ENCODE measurements at places on chromosomes 12 and 14.

- DNase-seq, result no peak
Measured at GRCh38 chr14:54556535-54556934, 10.4 kb upstream of the SAMD4A start.

DNA sequence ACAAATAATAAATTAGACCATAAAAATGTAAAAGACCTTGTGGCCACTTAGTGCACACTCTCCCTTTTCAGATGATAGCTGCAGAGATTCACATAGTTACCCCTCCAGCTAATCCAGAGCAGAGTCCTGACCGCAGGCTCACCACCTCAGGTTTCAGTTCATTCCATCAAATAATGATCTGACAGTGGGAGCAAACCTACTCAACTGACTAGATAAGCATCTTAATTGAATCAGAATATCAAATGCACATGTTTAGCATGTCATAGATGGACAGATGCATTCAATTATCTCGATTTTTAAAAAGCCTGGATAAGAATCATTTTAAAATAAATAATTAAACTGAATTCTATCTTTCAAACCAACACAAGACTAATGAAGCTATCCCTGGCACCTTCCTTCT lies 242.3 kb upstream of the PDZRN4 start:
- no peak for DNase-seq

DNA sequence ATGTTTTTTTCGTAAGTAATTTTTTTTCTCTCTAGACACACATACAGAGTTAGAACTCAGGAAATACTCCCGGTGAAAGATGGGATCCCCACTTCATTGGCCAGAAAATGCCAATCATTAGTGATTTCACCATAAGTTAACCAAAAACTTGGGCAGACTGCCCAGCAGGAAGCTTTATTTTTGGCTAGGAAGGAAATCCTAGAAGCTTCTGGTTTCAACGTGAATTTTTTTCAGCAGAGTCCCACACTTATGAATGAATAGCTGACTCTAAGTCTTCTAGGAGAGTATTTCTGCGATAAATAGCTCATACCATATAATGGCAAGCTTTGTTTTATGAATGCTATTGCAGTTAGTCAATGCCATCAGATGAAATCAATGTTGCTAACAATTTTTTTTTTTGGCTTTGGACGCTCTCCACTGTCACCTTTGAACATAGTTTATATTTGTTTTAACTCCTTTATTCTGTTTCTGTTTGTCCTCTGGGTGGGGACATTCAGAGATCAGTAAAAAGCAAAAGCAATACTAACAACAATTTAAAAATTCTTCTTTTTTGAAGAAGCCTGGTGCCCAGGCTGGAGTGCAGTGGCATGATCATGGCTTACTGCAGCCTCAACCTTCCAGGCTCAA lies 9.5 kb downstream of the PPP1CC start:
- no peak for DNase-seq

GRCh38 chr12:47777741-47778558 lies 4.9 kb downstream of the SLC48A1 start:
- DNase-seq, result no peak

DNA sequence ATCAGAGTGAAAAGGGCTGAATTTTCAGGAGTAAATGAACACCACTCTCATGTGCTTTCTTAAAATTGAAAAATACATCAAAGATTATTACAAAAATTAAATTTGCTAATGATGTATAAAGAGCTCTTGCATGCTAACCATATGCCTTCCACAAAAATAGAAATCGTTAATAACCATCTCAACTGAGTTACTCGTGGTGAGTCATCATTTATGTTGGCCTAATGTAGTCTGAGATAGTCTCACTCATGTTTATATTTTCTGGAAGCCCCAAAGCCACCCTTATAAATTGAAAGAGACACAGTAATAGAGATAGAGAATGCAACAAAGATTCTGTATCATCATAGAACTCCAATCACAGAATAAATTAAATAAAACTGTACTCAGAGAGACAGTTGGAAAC lies 131.2 kb downstream of the KCNH5 start:
- no peak for DNase-seq

DNA sequence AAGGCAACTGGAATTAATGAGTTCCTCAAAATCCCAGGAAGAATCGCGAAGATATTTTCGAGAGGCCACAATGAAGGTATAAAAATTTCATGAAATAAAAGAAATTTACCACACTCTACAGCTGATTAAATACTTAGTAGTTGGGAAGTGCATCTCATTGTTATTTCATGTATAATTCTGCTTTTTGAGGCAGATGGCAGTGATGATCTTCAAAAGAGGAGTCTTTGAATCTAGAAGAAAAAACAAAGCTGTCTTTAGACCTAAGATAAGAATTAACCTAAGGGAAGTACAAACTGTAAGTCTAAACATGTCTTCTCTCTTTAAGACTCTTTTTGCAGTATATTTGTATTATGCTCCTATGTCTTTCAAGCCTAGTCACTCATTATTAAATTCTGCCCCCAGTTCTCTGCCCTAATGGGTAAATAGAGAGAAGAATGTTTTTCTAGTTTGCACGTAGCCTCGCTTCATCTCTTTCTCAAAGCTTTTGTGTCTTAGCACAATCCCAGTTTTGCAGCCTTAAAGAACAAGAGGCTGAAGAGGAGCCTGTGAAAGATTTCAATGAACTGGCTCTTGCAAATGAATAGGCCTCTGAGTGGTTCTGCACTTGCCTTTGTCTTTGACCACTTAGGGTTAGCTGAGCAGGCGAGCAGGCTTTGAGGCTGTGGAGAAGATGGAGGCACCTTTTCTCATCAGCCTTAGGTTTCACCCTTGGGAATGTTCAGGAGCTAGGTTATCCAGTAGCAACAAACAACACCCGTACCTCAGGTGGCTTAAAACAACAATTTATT lies 32.7 kb downstream of the CFAP54 start:
- DNase-seq, result no peak

DNA sequence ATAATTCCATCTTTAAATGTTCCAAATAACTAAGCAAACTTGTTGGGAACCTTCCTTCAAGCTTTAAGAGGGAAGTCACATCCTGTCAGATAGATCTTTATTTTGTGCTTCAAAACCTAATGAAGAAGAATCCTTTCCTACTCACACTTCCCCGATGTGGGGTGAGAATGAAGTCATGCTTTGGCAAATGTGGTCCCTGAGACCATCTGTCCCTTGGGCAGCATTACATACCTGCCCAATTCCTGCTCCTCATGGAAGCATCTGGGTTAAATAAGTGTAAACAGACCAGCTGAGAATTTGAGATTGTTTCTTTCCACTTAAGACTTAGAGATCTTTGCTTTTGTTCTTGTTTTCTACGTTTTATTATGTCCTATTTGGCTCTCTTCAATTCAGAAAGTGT lies 606.0 kb upstream of the TMEM132C start:
- no peak for DNase-seq

- DNase-seq, result no peak
Measured at GRCh38 chr12:4121506-4122020, 152.0 kb upstream of the CCND2 start.

GRCh38 chr12:6567112-6567670 lies 900 bp downstream of the NOP2 start:
- no peak for DNase-seq

DNA sequence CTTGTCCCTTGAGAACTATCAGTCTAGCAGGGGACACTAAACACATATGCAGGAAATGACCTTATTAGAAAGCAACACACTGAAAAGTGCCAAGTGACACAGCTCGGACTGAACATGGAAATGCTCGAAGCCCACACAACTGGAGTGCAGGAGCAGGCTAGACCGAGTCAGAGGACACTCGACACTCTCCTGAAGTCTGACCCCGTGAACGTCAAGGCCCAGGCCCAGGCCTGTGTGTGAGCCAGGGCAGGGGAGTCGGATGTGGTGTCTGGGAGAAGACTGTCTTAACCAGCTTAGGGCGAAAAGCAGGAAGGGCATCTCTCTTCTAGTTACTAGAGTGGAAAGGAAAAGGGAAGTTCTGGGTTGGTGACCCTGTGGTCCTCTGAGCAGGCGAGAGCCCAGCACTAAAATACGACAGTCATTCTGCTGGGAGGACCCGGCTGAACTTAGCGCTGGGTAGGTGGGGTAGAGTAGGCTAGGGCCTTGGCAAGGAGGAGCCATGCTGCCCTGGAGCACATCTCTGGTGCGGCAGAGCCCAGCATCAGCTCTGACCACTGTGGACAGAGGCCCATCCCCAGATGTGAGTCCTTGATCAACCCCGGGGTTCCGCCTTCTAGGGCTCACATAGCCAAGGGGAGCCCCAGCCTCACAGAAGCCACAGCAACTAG lies 93.0 kb downstream of the NTF3 start:
- no peak for DNase-seq

- no peak for DNase-seq
Measured at GRCh38 chr12:16763901-16764300, 157.9 kb upstream of the LMO3 start.

DNA sequence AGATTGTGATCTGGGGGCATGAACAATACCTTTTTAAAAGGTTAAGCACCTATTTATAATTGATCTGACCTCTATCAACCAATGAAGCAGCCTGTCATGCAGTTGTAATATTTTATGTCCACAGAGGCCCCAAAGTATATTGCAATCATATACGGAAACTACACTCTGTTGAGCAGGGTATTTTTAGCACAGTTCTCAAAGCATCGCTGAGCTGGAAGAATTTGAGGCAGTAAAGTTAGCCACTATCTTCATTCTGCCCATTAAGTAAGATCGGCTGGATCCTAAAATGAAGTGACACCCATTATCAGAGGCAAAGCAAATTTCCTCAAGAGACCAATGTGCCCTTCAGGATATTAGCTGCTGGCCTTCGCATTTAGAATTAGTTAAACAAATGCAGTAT lies 47.7 kb upstream of the GRIP1 start:
- DNase-seq, result no peak

GRCh38 chr14:102898776-102899515 lies 23.5 kb upstream of the AMN start:
- no peak for DNase-seq

- no peak for DNase-seq
Measured at GRCh38 chr12:110270125-110270962, 10.7 kb upstream of the ATP2A2 start.

DNA sequence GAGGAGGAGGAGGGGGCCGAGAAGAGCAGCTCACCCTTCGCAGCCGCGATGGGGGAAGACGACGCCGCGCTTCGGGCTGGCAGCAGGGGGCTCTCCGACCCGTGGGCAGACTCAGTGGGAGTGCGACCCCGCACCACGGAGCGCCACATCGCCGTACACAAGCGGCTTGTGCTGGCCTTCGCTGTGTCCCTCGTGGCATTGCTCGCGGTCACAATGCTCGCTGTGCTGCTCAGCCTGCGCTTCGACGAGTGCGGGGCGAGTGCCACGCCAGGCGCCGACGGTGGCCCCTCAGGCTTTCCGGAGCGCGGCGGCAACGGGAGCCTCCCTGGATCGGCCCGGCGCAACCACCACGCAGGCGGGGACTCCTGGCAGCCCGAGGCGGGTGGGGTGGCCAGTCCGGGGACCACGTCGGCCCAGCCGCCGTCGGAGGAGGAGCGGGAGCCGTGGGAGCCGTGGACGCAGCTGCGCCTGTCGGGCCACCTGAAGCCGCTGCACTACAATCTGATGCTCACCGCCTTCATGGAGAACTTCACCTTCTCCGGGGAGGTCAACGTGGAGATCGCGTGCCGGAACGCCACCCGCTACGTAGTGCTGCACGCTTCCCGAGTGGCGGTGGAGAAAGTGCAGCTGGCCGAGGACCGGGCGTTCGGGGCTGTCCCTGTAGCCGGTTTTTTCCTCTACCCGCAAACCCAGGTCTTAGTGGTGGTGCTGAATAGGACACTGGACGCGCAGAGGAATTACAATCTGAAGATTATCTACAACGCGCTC lies 745 bp downstream of the TRHDE start:
- DNase-seq, result no peak

DNA sequence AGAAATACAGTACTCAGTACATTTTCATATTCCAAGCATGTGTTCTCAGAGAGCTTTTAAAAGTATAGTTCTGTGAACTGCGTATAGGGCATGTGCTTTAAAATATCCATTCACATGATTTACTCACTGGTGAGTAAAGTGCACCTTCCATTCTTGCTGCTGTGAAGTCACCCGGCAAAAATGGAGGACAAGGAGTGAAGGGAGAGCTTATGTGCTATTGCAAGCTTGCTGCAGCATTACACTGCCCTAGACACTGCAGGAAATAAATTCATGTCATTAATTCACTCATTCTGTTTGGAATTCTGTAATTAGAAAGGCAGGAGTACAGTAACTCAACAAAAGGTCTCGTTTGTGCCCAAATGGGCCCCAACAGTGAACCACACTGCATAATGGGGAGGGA lies 347.8 kb downstream of the PRKD1 start:
- no peak for DNase-seq

DNA sequence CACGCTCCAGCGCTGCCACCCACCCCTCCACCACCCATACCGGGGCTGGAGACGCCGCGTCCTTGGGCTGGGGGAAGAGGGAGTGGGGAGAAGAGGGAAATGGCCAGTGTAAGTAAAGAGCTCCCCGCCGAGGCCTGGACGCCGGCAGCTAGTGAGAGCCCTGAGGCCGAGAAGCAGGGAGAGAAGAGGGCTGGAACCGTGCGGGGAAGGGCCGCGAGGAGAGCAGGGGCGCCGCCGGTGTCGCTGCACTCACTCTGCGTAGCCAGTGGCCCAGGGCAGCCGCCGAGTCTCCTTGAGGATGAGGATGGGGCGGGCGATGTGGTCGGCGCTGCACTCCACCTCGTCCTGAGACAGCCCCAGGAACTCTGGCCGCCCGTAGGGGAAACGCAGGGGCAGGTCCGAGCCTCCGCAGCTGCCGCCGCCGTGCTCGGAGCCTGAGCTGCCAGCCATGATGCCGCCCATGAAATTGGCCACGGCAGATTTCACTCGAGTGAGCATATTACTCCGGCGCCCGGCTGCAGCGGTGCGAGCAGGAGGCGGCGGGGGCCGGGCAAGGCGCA lies 631 bp downstream of the PPM1H start:
- no peak for DNase-seq

- DNase-seq, result no peak
Measured at GRCh38 chr12:39043424-39043822, 138.0 kb upstream of the CPNE8 start.

DNA sequence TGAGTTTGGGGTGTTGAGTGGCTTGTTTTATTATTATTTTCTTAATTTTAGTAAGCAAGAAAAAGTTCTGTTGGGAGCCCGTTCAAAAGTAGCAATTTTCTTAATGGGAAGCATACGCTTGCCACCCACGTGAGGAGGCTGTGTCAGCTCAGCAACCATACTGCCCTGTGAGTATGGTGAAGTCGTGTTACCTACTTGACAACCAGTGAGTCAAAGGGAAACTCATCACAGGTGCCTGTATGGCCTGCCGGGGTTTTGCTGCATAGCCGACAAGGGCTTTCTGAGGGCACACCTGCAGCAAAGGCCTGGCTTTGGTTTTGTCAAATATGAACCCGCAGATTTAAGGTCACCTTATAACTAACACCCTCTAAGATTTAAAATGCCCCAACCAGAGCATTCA lies 31.1 kb downstream of the PITPNM2 start:
- no peak for DNase-seq
